Germinal center (tissue), 1 donor: ENCODE measurements at places on chromosomes 4 and X.

GRCh38 chr4:183260491-183261151 is 59.5 kb downstream of the CLDN22 start:
- no peak for DNase-seq

GRCh38 chr4:72208421-72209075 is 176.7 kb downstream of the NPFFR2 start:
- DNase-seq = no peak

- no peak for DNase-seq
These were observed 252.6 kb upstream of the HAND2 start for GRCh38 chr4:173782660-173783059.

GRCh38 chrX:131235768-131236545 is 53.1 kb downstream of the IGSF1 start:
- no peak for DNase-seq

DNA sequence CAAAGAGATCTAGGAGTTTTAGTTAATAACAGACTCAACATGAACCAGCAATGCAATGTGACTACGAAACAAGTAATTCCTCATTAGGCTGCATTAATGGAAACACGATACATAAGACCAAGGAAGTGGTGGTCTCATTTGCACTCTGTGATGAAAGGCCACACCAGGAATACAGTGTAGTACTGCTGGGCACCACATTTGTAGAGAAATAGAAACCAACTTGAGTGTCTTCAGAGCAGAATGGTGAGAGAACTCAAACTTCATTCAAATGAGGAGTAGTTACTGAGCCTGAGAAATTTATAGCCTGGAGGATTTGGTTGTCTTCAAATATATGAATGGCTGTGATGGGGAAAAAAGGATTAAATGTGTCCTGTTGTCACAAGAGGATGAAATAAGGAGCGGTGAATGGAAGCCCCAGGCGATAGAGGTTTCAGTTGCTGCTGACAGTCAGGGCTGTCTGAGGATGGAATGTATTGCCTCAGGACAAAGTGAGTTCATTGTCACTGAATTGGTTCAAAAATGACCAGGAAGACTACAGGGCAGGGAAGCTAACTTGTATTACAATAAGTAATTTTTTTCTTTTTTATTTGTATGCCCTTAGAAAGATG is 50.9 kb downstream of the NFKB1 start:
- no peak for DNase-seq

DNA sequence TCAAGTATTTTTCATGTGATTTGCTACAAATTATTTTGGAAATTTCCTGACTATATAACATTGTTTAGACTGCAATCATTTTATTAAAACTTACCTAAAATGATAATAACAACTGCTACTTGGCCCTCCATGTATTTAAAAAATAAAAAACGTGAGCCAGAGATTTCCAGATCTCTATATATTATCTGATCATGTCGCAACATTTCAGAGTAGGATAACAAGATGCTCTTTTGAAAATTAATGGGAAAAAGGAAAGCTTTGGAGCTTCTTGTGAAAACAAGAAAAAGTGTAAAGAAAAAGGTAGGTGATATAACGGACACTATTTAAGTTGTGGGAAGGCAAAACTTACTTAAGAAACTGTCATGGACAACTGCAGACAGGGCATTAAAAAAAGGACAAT is 14.9 kb upstream of the MAB21L2 start:
- no peak for DNase-seq

DNA sequence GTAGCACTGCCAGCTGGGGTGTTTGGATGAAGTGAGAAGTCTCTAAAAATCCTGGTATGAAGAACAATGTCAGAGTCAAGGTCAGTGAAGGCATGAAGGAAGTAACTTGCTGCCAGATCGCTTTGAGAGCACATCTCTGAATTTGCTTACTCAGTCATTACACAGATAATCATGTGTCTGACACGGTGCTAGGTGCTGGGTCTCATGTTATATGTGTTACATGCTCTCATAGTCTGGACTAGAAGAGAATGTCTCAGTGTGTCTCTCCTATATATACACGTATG is 337.9 kb downstream of the ARHGAP10 start:
- no peak for DNase-seq

- no peak for DNase-seq
These were observed 38.5 kb upstream of the ETDA start for GRCh38 chrX:135213200-135213844.

DNA sequence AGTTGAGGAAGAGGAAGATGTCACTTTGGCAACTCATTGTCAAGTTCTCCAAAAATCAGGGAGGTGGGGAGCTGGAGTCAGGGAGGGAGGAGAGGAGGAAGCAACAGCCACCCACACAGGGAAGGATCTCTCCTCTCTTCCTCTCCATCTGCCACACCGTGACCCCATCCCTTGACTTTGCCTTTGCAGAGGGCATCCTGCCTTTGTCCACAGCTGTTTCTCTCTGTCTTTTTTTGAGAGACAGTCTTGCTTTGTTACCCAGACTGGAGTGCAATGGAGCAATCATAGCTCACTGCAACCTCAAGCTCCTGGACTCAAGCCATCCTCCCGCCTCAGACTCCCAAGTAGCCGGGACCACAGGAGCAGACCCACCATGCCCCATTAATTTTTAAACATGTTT is 276.0 kb downstream of the SHOX start:
- DNase-seq = no peak

DNA sequence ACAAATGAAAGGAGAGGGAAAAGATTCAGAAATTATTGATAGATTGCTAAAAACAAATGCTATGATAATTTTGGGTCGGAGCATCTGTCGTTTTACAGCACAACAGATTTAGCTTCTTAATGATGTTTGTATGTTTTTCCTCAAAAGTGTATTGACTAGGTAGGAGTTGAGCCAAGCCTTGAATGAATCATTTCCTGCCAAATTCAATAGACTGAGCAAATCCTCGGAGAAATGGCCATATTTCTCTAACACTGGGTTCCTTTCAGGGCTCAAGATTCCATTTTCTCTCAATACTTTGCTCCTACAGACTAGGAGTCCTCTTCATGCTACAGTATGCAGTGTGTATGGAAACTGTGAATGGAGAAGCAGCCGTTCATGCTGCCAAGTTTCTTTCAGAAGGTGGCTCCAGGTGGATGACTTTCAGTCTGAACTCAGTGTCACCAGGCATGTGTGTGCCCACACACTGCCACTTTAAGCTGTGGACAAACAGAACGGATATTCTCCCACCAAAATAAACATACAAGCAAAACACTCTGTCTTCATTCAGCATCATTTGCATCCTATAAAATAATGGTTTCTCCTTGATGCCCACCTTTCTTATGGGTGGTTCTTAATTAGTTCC is 146.0 kb downstream of the TBL1X start:
- DNase-seq = no peak

- DNase-seq = no peak
These were observed 30.3 kb downstream of the TLR10 start for GRCh38 chr4:38752372-38752940.

DNA sequence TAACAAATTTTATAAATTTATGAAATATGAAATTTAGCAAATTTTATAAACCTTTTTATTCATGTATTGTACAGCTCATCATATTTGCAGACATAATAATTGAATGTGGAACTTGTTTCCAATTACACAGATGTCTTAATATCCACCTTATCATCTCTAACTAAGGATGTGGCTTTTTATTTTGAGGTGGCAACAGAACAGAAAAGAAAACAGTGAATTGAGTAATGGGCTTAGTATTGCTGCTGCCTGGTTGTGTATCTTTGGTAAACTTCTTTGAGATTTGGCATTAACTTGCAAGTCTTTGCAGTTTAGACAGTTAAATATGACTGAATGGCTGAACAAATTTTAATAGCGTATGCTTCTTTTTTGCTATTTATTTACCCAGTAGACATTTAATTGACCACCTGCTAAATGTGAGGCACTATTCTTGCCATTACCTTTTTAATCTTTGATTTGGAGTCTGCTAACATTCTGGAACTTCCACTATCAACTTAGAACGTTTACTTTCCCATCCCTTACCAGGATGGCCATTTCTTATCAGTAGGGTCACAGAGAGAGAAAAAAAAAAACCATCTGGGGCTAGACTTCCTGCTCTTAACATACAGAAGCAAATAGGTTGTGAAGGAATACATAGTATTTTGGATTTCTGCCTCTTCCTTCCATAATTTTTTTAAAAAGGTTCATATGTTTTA is 44.8 kb downstream of the CLCN3 start:
- no peak for DNase-seq

DNA sequence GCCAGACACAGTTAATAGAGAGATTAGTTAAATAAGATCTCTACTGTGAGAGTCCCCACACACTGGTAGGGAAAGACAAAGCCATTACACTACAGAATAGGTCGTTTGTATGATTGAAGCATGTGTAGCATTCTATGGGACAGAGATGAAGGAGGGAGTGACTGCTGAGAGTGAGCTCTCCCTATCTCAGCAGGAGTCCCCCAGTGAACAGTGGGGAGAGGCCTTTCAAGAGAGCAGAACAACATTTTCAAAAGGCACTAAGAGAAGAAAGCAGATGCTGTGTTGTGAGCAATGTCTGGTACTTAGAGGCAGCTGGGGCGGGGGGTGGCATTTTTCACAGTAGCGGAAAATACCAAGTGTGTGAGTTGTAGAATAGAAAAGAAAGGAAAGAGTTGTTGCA is 413.6 kb downstream of the AFF2 start:
- DNase-seq = no peak

GRCh38 chrX:2697741-2698299 is 6.7 kb downstream of the CD99 start:
- DNase-seq = no peak

GRCh38 chr4:2007804-2008670 is 737 bp downstream of the NELFA start:
- DNase-seq = no peak

DNA sequence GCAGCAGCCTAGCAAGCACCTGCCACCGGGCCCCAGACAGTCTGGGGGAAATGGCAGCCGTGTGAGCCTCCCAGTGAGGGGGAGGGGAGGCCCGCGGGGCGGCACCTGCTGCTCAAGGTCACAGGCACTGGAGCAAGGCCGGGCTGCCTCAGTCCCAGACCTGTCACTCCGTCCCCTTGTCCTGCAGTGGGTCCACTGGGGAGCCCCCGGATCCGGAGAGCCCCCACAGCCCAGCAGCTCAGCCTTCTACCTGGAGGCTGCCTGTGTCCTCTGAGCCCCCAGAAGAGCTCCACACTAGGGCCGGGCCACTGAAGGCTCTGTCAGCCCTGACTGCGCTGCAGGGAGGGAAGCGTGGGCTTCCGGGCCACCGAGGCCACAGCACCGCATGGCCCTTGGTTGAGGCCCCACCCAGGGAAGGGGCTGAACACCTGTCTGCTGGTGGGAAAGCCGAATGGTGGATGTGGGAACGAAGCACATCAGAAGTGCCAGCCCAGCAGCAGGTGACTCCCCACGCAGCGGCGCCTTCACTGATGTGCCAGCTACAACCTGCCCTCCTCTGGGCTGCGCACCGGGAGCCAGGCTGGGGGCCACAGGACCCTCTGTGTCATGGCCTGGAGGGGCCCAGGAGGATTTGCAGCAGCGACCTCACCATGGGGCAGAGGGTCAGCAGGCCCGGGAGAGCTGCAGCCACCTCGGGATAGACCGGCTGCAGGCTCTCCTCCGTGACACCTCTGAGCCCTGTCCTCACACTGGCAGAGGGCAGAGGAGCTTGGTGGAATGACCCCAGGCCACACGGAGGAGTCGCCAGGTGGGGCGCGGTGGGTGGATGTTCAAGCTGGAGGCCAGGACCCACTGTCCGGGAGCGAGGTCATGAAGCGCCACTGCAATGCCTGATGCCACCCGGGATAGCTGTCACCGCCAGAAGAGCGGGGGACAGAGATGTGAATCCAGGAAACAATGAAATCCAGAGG is 35.0 kb upstream of the MXD4 start:
- no peak for DNase-seq
